MG63 (cell line): ENCODE measurements at places on chromosomes 16 and 17. TPM values are rescaled to one million over a fixed set of nuclear protein-coding genes. Genes with fewer than 3 reads are reported as not detected.

Gene ARL6IP1
- 118 and 145 TPM in 2 replicates for total RNA-seq

DNA sequence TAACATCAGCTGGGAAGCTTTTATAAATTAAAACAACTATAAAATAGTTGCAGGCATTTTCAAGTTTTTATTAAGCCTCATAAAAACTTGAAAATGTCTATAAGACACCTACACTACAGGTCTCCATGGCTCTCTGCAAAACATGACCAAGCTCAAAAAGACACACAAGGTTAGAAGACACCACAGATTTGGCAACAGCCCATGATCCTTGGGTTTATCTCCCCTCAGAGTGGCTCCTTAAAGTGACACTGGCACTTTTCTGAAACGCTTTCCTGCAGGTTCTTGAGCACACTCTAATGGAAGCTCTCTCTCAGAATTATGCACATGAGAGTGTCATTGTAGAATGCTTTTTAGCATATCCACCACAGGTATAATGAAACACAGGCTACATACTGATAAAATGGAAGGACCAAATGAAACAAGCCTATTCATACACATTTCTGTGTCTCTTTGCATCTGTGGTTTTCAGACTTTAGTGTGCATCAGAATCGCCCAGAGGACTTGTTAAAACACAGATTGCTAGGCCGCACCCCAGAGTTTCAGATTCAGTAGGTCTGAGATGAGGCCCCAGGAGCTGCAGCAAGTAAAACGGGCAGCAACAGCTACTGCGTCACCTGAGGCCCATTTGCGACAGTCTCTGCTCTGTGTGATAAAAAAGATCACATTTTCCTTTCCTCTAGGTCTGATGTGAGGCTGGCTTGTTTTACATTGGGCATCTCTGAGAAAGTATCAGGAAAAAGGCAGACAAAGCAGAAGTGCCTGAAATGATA, 75.0 kb upstream of the WSB1 start:
- DNase-seq: no peak

- no peak for DNase-seq
Measured at GRCh38 chr17:78433013-78433727, 54.7 kb downstream of the PGS1 start.

Gene MMP28
- total RNA-seq: not detected in 2 replicates

DNA sequence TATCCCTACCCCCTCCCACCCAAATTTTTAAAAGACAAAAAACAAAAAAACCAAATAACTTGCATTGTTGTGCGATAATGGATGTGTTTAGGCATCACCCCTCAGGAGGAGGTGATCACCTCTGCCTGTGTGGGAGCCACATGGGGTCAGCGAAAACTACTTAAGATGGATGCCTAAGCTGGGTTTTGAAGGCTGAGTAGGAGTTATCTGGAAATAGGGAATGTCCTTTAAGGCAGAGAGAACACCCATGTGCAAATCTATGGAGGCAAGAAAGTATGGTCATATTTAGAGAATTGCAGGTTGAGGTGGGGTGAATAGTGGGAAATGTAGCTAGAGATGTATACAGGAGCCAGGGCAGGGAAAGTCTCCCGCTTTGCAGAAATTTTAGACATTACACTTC, 5.6 kb upstream of the TACO1 start:
- DNase-seq: no peak

- DNase-seq: peak; percentile 73
Measured at GRCh38 chr17:15944759-15945526, at the start of gene ADORA2B. Gene ADORA2B, plus strand, starts transcription at chr17:15945130. Its CDS starts 119 bp downstream, at chr17:15945249.

GRCh38 chr16:11254913-11255736, 879 bp downstream of the SOCS1 start:
- peak; percentile 44 for DNase-seq

DNA sequence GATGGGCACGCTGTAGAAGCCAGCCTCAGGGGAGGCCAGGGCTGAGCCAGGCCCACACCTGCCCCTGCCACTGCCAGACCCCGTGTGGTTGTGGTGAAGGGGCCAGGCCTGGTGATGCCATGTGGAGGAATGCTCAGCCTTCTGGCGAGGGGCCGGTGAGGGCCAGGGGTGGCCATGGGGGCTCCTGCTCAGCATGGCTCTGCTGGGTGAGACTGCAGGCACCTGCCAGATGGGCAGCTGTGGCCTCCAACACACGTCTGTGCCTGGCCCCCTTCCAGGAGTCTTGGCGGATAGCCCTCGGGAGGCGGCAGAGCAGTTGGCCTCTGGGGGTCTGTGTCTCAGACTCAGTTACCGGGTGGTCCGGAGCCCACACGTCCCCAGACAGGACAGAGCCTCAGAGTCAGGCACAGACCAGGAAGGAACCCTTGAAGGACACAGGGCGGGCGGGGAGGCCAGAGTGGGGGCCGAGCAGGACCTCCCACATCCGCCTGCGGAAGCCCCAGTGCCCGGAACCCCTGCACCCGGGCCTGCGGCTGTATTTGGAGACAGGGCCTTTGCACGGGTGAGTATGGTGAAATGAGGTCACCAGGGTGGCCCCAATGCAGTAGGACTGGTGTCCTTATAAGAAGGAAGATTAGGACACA, 22.5 kb upstream of the CHMP6 start:
- DNase-seq: no peak

Gene COL1A1
- 261 and 431 TPM in 2 replicates for total RNA-seq

Gene BCL6B
- total RNA-seq: 0.36 TPM in 1 of 2 replicates, not detected in the other

Gene CACNG1
- not detected in 2 replicates for total RNA-seq

DNA sequence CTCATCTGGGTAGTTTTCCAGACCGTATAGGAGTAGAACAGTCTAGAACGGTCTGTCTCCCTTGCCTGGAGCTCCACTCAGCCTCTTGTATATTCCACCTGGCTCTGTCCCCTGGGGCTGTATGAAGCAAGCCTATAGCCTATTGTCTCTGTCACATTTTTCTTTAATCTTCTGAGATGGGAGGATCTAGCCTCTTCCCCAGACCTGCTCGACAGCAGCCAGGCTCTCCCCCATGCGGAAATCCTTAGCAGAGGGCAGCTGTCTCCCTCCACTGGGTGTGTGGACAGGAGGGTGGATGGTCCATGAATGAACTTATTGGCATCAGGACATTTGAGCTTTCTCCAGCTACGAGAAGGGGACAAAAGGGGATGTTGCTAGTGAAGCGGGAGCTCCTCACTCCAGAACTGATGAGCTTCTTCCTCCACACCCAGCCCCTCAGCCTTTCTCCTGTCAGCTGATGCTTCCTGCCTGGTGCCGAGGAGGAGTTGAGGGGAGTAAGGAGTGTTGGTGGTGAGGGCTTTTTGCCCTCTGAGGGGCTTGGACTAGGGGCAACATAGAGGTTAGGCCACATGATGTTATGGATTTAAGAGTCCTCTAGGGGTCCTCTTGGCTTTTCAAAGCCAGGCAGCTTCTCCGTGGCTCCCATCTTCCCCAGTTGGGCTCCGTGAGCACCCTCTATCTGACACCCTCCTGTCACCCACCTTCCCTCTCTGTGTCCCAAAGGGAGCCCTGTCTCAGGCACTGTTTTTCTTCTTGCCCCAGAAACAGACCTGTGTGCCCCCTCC, 28.0 kb downstream of the ARHGAP23 start:
- no peak for DNase-seq

- DNase-seq: no peak
Measured at GRCh38 chr17:9123594-9124553, 102.6 kb downstream of the NTN1 start.

Gene SSH2
- 2.8 and 9.0 TPM in 2 replicates for total RNA-seq

Gene SEZ6L2
- total RNA-seq: 18.0 and 28.5 TPM in 2 replicates

Gene SLC2A4
- total RNA-seq: not detected in 2 replicates

- DNase-seq: peak; percentile 62
Measured at GRCh38 chr17:34709158-34709754, 129.9 kb downstream of the TMEM132E start.

GRCh38 chr16:88815227-88815626, 3.5 kb upstream of the APRT start:
- no peak for DNase-seq

Gene ICAM2
- not detected in 2 replicates for total RNA-seq

DNA sequence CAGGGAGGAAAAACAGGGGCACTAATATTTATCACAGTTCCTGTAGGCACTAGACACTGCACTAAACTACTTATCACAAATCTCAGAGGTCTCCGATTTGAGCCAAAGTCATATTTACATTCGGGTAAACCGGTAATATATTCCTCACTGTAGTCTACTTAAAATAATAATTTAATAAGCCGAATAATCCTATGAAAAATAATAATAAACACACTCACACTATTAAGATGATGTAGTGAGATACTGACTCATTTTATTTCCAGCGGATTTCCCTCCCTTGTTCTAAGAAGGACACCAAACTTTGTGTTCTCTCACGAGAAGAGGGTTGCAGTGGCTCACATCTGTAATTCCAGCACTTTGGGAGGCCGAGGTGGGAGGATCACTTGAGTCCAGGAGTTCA, 36.6 kb upstream of the TNRC6A start:
- no peak for DNase-seq

Gene PERCC1
- not detected in 2 replicates for total RNA-seq

- DNase-seq: no peak
Measured at GRCh38 chr17:47808830-47809480, 12.6 kb downstream of the OSBPL7 start.

GRCh38 chr16:89921131-89921701, 1.9 kb upstream of the TUBB3 start:
- DNase-seq: no peak

GRCh38 chr16:16017812-16018211, 68.4 kb downstream of the ABCC1 start:
- DNase-seq: no peak

DNA sequence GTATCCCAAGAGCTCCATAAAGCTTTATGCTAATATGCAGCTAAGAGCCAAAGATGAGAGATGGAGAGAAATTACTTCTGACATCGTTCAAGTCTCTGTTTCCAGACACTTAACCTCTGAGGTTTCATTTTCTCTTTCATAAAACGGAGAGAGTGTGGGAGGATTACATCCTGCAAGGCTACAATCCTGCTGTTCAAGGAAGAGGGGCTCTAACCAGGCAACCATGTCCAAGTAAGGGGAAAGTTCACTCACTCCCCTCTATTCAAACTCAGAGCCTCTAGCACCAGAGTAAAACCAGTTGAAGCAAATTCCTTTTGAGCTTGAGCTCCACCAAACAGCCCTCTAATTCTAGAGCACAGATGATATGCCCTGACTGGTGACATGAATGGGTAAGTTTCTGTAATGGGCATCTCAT, 397.4 kb downstream of the NPIPA8 start:
- no peak for DNase-seq

Gene ZNF385C
- not detected in 2 replicates for total RNA-seq
